ENCODE measurements at places on chromosomes 16 and 17.
A peak's percentile ranks its signal among the peaks of the same experiment; 100 is the strongest.

GRCh38 chr17:81966343-81967243, 5.6 kb upstream of the NOTUM start:
- no peak overlapping the region for H3K27ac ChIP-seq
- H3K4me1 ChIP-seq, result peaks cover 3% of the 10 kb centered on the region
- DNase-seq, result no peak
- no peaks in the 10 kb centered on the region for H3K36me3 ChIP-seq

DNA sequence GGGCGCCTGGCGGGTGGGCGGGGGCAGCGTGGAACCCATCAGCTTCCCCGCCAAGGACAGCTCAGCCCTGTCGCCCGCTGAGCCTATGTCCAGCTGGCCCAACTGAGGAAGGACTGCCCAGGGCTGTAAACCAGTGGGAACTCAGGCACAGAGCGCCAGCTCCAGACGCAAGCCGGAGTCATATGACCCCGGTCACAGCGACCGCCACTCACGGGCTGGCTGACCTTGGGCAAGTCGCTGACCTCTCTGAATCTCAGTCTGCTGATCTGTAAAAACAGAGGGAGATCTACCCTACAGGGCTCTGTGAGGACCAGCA, 170.0 kb downstream of the C16orf78 start:
- DNase-seq, result no peak
- H3K36me3 ChIP-seq, result no peaks in the 10 kb centered on the region
- no peaks in the 10 kb centered on the region for H3K4me1 ChIP-seq
- no peak overlapping the region for H3K4me3 ChIP-seq
- no peaks in the 10 kb centered on the region for H3K27me3 ChIP-seq

- H3K36me3 ChIP-seq, result no peaks in the 10 kb centered on the region
- H3K4me1 ChIP-seq, result no peaks in the 10 kb centered on the region
- H3K4me3 ChIP-seq, result no peak overlapping the region
- H3K27ac ChIP-seq, result no peak overlapping the region
- DNase-seq, result no peak
Observed at GRCh38 chr17:77853191-77853977, 105.1 kb upstream of the TNRC6C start.

- H3K36me3 ChIP-seq, result no peaks in the 10 kb centered on the region
- no peaks in the 10 kb centered on the region for H3K27me3 ChIP-seq
- no peaks in the 10 kb centered on the region for H3K4me1 ChIP-seq
Observed at GRCh38 chr16:7182510-7183109, 150.0 kb upstream of the RBFOX1 start.

DNA sequence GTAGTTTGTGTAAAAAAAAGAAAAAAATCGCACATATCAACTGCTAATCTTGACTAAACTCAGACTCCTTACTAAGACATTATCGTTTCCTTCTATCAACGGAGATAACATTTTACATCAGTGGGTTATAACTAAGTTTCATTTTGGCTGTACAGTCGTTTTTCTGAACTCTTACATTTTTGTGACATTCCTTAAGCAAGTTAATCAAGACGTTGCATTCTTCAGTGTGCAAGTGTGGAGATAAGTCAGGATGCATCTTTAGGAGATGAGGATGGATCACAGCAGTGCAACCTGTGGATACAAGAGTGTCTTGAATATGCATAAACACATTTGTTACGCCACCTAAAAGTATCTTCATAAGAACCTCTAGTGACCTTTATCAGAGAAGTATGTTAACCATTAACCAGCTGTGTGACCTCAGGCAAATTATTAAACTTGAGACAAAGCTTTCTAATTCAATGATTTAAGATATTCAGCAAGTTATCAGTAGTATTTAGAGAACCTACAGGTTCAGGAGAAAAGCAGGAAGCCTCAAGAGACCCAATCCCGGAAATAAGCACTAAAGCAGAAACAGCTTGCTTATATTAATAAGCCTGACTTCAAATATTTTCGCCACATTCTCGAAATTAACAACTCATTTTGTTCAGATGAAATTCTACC, 9.4 kb downstream of the CMC2 start:
- no peaks in the 10 kb centered on the region for H3K4me1 ChIP-seq
- H3K27me3 ChIP-seq, result no peaks in the 10 kb centered on the region
- H3K36me3 ChIP-seq, result no peaks in the 10 kb centered on the region
- DNase-seq, result no peak
- no peak overlapping the region for H3K27ac ChIP-seq
- H3K4me3 ChIP-seq, result no peak overlapping the region

- no peaks in the 10 kb centered on the region for H3K4me1 ChIP-seq
- peak overlapping the region; percentile 88 for H3K27ac ChIP-seq
- no peaks in the 10 kb centered on the region for H3K36me3 ChIP-seq
- peak overlapping the region; percentile 97 for H3K4me3 ChIP-seq
- no peak for DNase-seq
Observed at GRCh38 chr16:19555938-19556771, 652 bp downstream of the VPS35L start.

DNA sequence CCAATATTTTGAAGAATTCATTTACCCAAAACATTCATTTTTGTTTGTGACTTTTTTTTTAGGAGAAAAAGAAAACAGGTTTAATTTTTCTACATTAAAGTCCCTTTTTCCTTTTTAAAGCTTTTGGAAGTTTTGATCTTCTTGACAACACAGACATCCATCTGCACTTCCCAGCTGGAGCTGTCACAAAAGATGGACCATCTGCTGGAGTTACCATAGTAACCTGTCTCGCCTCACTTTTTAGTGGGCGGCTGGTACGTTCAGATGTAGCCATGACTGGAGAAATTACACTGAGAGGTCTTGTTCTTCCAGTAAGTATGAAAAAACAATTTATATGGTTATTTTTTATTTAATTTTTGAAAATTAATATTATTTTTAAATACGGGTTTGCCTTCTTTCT, 37.2 kb downstream of the SIAH1 start:
- no peaks in the 10 kb centered on the region for H3K4me1 ChIP-seq
- no peaks in the 10 kb centered on the region for H3K27me3 ChIP-seq
- no peak overlapping the region for H3K4me3 ChIP-seq

DNA sequence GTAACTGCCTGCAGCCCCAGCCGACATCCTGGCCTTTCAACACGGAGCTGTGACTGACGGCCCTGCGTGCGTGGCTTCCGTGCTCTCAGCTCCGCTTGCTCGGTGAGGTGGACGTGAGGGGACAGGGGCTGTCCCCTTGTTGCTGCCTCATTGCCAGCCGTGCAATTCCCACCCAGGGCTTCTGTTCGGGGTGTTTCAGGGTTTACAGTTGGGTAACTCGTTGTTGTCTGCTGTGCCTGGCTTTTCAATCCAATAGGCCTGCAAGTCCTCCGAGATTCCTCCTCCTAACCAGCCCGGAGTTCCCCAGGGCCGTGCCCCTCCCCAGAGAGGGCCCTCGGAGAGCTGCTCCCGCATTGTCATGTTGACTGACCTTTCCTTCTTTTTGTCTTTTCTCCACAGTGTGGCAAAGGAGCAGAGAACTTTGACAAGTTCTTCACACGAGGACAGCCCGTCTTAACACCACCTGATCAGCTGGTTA, 31.4 kb upstream of the CACNG5 start:
- DNase-seq, result no peak
- H3K4me1 ChIP-seq, result no peaks in the 10 kb centered on the region
- no peaks in the 10 kb centered on the region for H3K27me3 ChIP-seq
